ENCODE measurements at places on chromosomes 2 and 18.
A peak's percentile ranks its signal among the peaks of the same experiment; 100 is the strongest.

- no peak for DNase-seq
Observed at GRCh38 chr2:10120877-10121574, 1.5 kb upstream of the RRM2 start.

- no peak for DNase-seq
Observed at GRCh38 chr2:223048519-223048918, 3.5 kb upstream of the KCNE4 start.

- no peak for DNase-seq
Observed at GRCh38 chr2:46540496-46541331, 61.3 kb downstream of the TMEM247 start.

GRCh38 chr2:136332436-136333095, 214.6 kb upstream of the CXCR4 start:
- no peak for DNase-seq

DNA sequence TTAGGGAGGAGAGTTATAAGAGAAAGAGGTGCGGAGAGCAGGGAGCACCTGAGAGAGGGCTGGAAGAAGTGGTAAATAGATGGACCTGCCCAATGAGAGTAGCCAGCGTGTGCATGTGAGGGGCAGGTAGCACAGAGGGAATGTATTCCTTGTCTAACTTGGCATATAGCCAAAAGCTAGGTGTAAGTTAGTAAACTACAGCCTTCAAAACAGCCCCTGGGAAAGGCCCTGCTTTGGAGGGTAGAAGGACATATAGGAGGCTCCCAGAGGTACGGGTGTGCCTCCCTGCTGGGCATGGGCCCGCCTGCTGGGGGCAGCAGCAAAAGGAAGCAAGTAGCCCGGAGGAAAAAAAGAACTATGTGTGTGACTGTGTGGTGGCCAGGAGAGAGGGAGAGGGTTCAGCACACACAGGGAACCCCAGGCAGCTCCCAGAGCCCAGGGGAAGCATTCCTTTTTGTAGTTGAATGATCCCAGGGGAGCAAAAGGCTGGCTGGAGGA, 48.0 kb downstream of the TCF7L1 start:
- DNase-seq, result no peak

DNA sequence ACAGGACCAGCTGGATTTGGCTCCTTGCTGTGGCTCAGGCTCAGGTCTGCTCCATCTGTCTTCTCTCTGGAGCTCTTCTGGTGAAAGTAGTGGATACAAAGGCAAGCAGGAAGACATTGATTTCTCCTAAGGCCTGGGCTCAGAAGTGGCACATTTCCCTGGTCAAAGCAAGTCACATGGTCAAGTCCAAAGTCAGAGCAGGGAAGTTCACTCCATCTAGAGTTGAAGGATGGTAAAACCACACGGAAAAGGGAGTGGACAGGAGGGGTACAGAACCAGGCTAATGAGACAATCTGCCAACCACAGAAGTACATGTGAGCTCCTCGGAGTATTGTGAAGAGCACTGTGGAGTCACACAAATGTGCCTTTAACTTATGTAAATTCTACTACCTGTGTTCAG, 66.1 kb downstream of the MARCO start:
- no peak for DNase-seq

DNA sequence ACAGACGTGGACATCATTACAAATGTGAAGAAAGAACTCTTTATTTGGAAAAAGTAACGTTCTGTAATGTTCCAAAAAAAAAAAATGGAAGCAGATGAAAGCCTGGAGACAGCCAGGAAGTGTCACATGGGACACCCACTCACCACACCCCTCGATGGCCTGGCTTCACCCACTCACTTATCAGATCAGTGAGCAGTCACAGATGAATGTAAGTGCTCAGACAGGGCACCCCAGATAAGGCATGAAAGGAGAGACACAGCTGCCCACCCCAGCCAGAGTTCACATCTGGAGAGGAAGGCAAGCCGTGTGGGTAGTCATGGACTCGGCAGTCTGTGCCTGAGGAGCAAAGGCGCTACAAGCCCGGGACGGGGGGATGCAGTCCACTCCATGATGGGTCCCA, 105.2 kb downstream of the SEPTIN10 start:
- no peak for DNase-seq

GRCh38 chr2:67649331-67650261, 252.5 kb downstream of the ETAA1 start:
- DNase-seq, result peak; percentile 56

GRCh38 chr18:741931-742512, 29.6 kb upstream of the ENOSF1 start:
- DNase-seq, result no peak
